SJSA1 (cell line): ENCODE measurements at places on chromosomes 4 and X. TPM values are rescaled to one million over a fixed set of nuclear protein-coding genes. Genes with fewer than 3 reads are reported as not detected.

RBMX gene
- total RNA-seq = 393 and 472 TPM in 2 replicates

GAGE12E gene
- total RNA-seq = not detected in 2 replicates

FRMPD3 gene
- total RNA-seq = not detected in 2 replicates

MAGEE2 gene
- total RNA-seq = not detected in 2 replicates

SRPX2 gene
- 33.9 and 38.0 TPM in 2 replicates for total RNA-seq

AREG gene
- 0.25 and 0.79 TPM in 2 replicates for total RNA-seq

CFI gene
- 3.7 and 6.1 TPM in 2 replicates for total RNA-seq

TCEAL7 gene
- not detected in 2 replicates for total RNA-seq
